Upper lobe of left lung (tissue), 6 donors: ENCODE measurements at places on chromosomes 7 and 10. TPM values are rescaled to one million over a fixed set of nuclear protein-coding genes. Genes with fewer than 3 reads are reported as not detected.
A peak's percentile ranks its signal among the peaks of the same experiment; 100 is the strongest.

DNA sequence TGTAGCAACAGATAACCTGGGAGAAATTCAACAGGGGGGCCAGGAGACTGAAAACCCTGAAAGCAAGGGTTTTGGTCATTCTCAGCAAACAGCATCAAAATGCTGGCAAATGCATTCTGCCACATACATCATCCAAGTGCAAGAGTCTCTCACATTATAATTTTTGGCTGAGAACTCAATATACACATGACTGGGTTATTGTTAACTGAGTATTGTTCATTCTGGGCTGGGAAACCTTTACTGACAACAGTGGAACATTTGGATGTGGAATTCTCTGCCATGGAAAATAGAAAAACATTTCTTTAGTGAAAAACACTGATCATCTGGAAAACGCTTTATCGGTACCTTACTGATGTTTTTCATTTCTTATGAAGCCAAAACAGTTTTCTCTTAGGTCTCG is 73.1 kb upstream of the MET start:
- H3K36me3 ChIP-seq = no peaks in the 10 kb centered on the region
- DNase-seq = no peak
- H3K27ac ChIP-seq = no peak overlapping the region
- H3K27me3 ChIP-seq = no peaks in the 10 kb centered on the region
- no peak overlapping the region for H3K4me3 ChIP-seq

- no peak overlapping the region for H3K27ac ChIP-seq
- H3K4me3 ChIP-seq = no peak overlapping the region
- DNase-seq = no peak
- peaks cover 29% of the 10 kb centered on the region for H3K4me1 ChIP-seq
- H3K27me3 ChIP-seq = peaks cover 36% of the 10 kb centered on the region
Measured at GRCh38 chr7:27194002-27194352, 5.9 kb downstream of the HOXA13 start.

- H3K27me3 ChIP-seq = no peaks in the 10 kb centered on the region
- no peaks in the 10 kb centered on the region for H3K36me3 ChIP-seq
- H3K27ac ChIP-seq = no peak overlapping the region
- no peak overlapping the region for H3K4me3 ChIP-seq
- no peak for DNase-seq
Measured at GRCh38 chr7:39540320-39540719, 25.9 kb upstream of the YAE1 start.

DNA sequence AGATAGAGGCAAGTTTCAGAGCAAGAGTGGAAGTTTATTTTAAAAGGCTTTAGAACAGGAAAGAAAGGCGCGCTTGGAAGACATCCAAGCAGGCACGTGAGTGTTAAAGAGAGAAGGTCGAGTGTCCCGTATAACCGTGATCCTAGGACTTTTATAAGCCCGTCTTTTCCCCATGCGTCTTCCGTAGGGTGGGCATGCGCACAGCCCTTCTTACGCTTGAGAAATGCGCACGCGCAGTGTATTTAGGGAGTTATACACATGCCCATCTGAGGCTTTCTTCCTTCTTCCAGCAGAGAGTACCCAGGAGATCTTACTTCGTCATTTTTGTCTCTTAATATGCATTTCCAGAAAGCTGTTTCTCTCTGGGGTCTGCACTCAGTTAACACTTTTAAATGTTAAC is 52.4 kb downstream of the CALD1 start:
- no peak overlapping the region for H3K4me3 ChIP-seq
- no peaks in the 10 kb centered on the region for H3K36me3 ChIP-seq
- no peak for DNase-seq
- H3K27ac ChIP-seq = no peak overlapping the region
- H3K27me3 ChIP-seq = no peaks in the 10 kb centered on the region
- H3K4me1 ChIP-seq = no peaks in the 10 kb centered on the region

DNA sequence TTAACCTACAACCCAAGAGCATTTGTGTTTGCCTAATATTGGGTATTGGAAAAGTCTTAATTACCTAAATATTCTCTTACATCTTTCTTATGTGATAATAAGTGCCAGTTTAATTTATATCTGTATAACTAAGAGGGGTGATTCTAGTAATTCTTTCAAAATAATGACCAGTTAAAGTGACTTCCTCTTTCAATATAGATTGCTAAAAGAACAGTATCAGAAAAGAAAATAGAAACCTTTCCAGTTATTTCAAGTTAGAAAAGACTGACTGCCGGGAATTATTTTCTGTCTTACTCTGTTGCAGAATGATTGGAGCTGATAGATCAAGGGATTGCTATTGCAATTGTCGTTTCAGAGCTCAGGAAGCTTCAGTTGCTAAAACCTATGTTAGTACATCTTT is 525.0 kb upstream of the SEMA3D start:
- no peak for DNase-seq
- no peaks in the 10 kb centered on the region for H3K36me3 ChIP-seq
- no peak overlapping the region for H3K4me3 ChIP-seq
- no peaks in the 10 kb centered on the region for H3K4me1 ChIP-seq
- no peak overlapping the region for H3K27ac ChIP-seq

GRCh38 chr7:156058248-156058647 is 246.0 kb upstream of the SHH start:
- H3K27me3 ChIP-seq = no peaks in the 10 kb centered on the region
- no peaks in the 10 kb centered on the region for H3K36me3 ChIP-seq
- no peaks in the 10 kb centered on the region for H3K4me1 ChIP-seq
- H3K27ac ChIP-seq = no peak overlapping the region
- H3K4me3 ChIP-seq = no peak overlapping the region

GRCh38 chr7:86643561-86644281 is at the start of gene GRM3:
TSS of gene GRM3 (plus strand) at chr7:86643909. CDS start at chr7:86765146, 121,237 bp downstream.
- no peaks in the 10 kb centered on the region for H3K27me3 ChIP-seq
- no peaks in the 10 kb centered on the region for H3K36me3 ChIP-seq
- H3K4me3 ChIP-seq = peak within 1 kb of the TSS; percentile 2
- H3K4me1 ChIP-seq = peaks cover 13% of the 10 kb centered on the region
- H3K27ac ChIP-seq = no peak within 1 kb of the TSS

DNA sequence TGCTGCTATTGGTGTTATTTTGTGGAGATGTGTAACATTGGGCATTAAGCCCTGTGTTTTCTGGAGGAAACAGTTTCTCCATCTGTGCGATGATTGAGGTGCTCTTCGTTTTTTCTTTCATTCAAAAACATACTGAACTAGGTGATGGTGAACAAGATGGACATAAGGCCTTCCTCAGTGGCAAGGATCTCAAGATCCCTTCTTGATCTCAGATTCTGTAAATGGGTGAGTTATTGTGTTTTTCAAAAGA is 759 bp upstream of the ELAPOR2 start:
- no peaks in the 10 kb centered on the region for H3K36me3 ChIP-seq
- H3K27ac ChIP-seq = no peak overlapping the region
- DNase-seq = no peak
- H3K4me1 ChIP-seq = peaks cover 17% of the 10 kb centered on the region
- H3K27me3 ChIP-seq = peaks cover 5% of the 10 kb centered on the region
- H3K4me3 ChIP-seq = no peak overlapping the region

- no peaks in the 10 kb centered on the region for H3K4me1 ChIP-seq
- no peak overlapping the region for H3K4me3 ChIP-seq
- H3K36me3 ChIP-seq = no peaks in the 10 kb centered on the region
- H3K27ac ChIP-seq = no peak overlapping the region
- H3K27me3 ChIP-seq = no peaks in the 10 kb centered on the region
Measured at GRCh38 chr7:64515330-64515729, 47.5 kb downstream of the ZNF680 start.

- no peak overlapping the region for H3K27ac ChIP-seq
- H3K4me3 ChIP-seq = no peak overlapping the region
- no peaks in the 10 kb centered on the region for H3K36me3 ChIP-seq
- DNase-seq = peak; percentile 36
Measured at GRCh38 chr10:87860156-87860795, 3.1 kb downstream of the KLLN start.

Gene COMTD1
- 38.5 TPM for total RNA-seq

Gene CACNB2
- 2.7 TPM for total RNA-seq

Gene VSTM4
- 13.9 TPM for total RNA-seq

Gene ACBD7
- 0.89 TPM for total RNA-seq

Gene ZMYND11
- 76.5 TPM for total RNA-seq

Gene CD36
- 157 TPM for total RNA-seq

Gene PVRIG
- 1.9 TPM for total RNA-seq

Gene LEP
- not detected for total RNA-seq

Gene CNTNAP2
- total RNA-seq = 0.06 TPM
